Activated effector memory CD4-positive, alpha-beta T cell treated with Interleukin-2 at 50 U/mL for 16 hours (primary cell): ENCODE measurements at places on chromosomes 3 and 15.

DNA sequence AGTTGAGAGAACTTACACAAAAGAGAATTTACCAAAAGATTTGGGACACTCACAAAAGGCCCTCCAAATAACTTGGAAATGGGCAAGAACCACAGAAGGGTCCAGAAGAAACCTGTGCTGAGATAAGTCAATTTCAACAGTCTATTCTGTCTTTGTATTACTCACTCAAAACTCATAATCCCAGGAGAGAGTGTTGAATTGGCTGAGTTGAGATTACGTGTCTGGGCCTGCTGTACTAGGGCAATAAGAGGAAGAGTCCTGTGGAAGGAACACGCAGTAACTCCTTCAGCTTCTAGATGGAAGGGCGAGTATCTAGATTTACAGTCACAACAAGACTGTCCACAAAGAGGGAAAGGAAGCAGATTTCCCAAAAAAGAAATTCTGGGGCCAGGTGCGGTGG lies 42.5 kb upstream of the DYNC1LI1 start:
- DNase-seq, result no peak

DNA sequence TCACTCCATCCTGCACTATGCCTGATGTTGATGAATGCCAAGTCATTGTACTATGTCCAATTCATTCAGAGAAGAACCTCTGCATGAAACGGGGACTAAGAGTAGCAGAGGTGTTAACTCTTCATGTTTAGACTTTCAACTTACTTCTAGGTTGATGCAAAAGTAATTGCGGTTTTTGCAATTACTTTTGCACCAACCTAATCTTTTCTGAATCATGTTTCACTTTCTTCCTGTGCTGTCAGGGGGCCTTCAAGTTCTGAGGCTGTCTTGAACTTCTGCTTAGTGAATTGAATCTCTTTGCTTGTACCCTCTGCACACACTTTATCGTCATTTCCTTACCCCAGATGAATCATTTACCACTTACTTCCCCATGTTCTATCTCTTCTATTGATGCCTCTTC lies 636.2 kb downstream of the NAALADL2 start:
- DNase-seq, result no peak

DNA sequence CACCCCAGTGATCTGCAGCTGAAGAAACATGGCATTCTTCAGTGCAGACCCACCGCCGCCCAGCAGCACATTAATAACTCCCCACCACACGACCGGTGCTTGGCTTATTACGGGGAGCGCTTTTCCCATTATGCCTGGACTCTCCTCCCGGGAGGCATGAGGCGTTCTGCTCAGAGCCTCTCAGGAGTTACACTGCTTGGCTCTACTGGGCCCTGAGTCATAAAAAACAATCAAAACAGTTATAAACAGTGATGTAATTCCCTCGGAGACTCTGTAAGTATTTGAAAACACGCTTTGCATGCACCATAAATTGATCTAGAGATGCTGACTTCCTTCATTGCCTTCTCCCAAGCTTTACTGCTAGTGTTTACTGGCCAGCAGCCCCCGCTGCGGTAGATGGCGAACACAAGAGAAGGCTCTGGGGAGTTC lies 77.1 kb upstream of the SNRPA1 start:
- no peak for DNase-seq

- no peak for DNase-seq
These were observed 28.7 kb upstream of the USP3 start for GRCh38 chr15:63475707-63476106.

- DNase-seq, result no peak
These were observed 29.5 kb downstream of the C2CD4B start for GRCh38 chr15:62135532-62136134.

GRCh38 chr3:37347941-37348340 lies 173.6 kb upstream of the LRRFIP2 start:
- no peak for DNase-seq

- no peak for DNase-seq
These were observed 420.6 kb downstream of the MECOM start for GRCh38 chr3:169242708-169243513.
